Brain (organoid and tissue), 16 donors: ENCODE measurements at places on chromosomes 2 and 18.

GRCh38 chr18:5282770-5283169 lies 12.8 kb downstream of the ZBTB14 start:
- no peak for DNase-seq

- no peak for DNase-seq
Observed at GRCh38 chr2:12310399-12310798, 406.3 kb upstream of the TRIB2 start.

- no peak for DNase-seq
Observed at GRCh38 chr18:3234457-3234856, 13.1 kb upstream of the MYL12A start.

GRCh38 chr2:8693157-8693821 lies 11.4 kb downstream of the ID2 start:
- DNase-seq: peak; percentile 11

- no peak for DNase-seq
Observed at GRCh38 chr2:130766037-130766436, 10.7 kb downstream of the AMER3 start.

DNA sequence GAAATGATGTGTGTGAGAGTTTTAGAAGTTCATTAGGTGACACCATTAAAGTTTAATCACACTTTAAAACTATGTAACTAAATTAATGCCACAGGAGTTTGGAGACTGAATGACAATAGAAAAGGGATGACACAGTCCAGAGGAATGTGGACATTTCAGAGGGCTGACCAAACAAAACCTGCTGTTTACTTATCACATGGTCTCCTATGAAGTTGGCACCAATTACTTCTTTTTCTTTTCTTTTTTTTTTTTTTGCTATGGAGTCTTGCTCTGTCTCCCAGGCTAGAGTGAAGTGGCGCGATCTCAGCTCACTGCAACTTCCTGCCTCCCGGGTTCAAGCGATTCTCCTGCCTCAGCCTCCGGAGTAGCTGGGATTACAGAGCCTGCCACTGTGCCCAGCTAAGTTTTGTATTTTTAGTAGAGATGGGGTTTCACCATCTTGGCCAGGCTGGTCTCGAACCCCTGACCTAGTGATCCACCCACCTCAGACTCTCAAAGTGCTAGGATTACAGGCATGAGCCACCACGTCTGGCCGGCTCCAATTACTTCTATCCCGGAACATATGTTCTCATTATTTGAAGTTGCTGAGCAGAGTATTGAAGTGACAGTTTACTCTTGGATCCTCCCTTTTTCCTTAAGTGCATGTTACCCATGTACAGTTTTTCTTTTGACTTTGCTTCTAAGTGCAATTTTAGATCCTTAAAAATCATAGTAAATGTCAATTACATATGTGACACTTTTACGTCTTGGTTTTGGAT lies 4.3 kb downstream of the AGPS start:
- no peak for DNase-seq

- DNase-seq: peak; percentile 29
Observed at GRCh38 chr2:4992226-4992625, 700.0 kb upstream of the SOX11 start.
